ENCODE measurements at places on chromosomes 6 and 20. TPM values are rescaled to one million over a fixed set of nuclear protein-coding genes. Genes with fewer than 3 reads are reported as not detected.

Gene BPIFA1
- not detected for total RNA-seq

Gene FAM110A
- total RNA-seq, result 12.3 TPM

Gene PKIB
- total RNA-seq, result 1.0 TPM

Gene LHFPL5
- not detected for total RNA-seq

Gene PHACTR3
- total RNA-seq, result not detected

Gene TFAP2D
- not detected for total RNA-seq

Gene SAMD3
- not detected for total RNA-seq

Gene NHLRC1
- 2.2 TPM for total RNA-seq
